ENCODE measurements at places on chromosomes 7 and 10.
A peak's percentile ranks its signal among the peaks of the same experiment; 100 is the strongest.

DNA sequence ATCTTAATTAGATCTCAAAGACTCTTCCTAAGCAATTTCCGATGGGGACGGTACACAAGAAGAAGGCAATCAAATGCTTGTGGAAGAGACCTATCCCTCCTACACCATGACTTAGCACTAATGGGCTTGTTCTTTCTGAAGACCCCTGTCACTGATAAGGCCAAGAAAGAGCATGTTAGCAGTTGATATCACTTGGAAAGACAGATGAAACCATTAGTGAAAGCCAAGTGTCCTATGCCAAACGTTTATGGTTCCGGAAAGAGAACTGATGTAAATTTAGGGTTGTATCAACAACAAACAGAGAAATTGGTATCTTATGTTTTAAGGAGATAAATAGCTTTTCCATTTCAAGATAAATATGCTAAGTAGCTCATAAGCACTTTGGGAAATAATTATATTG lies 6.5 kb downstream of the UROS start:
- no peak for DNase-seq

DNA sequence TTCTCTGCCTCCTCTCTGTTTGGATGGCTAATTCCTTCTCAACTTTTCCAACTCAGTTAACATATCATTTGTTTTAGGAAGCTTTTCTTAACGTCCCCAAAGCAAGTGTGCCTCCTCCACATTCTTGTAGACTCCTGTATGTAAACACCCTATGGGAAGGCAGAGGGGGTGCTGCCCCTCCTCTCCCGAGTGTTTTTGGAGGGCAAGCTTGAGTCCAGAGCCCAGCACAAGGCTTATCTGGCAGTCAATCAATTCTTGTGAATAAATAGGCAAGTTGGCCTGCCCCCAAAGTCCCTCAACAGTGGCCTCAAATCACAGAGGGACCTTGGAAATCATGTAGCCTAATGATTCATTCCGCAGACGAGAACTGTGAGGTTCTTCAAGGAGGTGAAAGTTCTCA lies 305.6 kb downstream of the RPS24 start:
- DNase-seq = no peak

DNA sequence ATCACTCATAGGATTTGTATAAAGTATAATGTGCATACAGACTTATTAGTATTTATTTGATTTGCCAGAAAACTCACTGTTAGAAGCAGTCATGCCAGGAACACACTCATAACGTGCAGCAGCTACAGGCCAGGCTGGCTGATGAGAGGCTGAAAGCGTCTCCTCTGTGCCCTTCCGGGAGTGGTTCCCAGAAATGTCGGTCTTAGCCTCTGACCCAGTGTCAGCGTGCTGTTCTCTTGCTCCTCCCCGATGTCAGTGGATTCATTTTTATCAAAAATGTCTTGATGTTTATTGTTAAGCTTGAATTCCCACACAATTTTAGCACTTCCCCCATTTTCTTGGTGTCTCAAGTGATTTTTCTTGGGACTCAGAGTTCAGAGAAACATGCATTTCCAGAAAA lies 33.3 kb upstream of the GARS1 start:
- no peak for DNase-seq

DNA sequence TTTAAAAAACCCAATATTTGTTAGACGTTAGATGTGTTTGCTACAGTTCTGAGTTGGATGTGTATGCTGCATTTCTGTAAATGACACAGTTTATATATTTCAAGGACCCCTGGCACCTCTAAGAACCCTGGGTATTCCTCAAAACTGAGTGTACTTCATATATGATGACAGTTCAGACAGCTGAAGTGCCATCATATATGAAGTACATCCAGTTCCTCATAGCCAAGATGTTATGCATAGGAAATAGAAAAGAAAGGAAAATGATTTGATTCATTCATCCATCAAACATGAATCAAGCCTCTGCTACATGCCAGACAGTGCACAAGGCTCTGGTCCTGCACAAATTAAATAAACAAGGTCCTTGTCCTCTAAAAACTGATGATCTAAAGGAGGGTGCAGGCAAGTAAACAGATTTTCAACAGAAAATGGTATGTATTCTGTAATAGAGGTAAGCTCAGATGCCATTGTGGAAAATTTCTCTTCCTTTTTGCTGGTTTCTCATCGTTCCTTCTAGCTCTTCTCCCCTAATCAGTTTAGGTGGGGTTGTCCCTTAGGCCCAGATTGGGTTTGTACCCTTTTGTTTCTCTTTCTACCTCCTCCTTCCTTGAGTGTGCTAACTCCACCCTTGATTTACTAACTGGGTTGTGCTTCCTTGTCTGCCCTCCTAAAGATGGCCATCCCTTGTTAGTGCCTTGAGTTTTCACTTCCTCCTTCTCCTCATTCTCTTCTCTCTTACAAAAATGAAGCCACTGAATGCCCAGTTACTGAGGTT lies 25.3 kb upstream of the SMIM30 start:
- no peak for DNase-seq

DNA sequence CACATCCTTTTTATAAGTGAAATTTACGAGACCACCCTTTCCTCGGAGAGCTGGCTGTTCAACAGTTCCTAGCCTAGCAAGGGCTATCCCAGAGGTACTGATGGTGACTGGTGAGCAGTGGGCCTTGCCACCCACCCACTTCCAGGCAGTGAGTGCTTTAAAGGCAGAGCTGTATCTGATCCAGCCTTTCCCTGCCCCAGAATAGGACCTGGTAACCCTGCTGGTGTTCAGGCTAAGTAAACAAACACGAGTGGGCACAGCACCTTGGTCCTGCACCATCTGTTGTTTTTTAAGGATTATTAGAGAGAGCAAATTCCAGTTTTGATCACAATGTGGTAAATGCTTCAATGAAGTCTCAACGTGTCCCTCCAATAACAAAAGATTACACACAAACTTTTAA lies 75.7 kb downstream of the COBL start:
- no peak for DNase-seq

DNA sequence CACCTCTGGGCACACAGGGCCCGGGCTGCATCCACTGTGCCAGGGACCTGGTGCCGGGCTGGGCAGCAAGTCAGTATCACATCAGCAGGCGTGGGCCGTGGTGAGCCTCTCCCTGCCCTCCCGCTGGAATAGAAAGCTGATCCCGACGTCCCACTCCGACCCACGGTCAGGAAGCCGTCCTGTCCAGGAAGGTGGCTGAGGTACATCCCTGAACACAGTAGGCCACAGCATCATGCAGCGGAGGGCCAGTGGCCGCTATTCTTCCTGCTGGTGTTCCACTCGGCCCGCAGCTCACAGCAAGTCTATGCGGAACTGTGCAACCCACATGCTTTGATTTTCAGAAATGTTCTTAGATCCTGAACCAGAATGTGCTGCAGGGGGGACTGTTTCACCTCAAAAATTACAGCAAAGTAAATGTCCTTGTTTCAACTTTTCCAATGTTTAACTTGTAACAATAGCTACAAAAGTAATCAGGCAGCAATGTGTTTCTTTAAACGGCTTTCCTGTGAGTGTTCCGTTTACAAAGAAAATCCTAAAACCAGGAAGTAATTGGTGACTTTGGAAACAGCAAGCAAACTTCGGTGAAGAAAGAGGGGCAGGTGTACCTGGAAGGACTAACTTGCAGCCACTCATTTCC lies 676 bp upstream of the GPR146 start:
- peak; percentile 11 for DNase-seq

DNA sequence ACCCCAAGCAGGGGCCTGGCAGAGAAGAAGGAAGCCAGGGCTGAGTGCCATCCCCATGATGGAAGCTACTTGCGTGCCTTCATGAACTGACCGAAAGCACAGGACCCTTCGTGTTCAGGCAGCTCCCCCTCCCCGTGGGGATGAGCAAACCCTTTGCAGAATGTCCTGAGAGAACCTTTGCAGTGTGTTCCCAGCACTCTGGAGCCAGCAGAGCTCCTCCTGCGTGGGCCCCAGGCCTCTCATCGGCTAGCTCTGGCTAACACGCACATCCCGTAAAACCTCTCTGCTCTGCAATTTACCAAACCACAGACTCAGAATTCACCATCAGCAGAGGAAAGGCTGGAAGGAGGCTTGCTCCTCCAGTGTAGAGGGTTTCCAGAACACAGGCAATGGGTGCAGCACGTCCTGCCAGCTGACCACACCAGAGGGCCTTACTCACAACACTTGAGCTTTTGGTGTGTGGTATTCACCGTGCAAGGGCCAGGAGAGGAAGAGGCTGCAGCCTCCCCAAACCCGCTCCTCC lies 3.1 kb downstream of the SH3PXD2A start:
- DNase-seq = no peak

DNA sequence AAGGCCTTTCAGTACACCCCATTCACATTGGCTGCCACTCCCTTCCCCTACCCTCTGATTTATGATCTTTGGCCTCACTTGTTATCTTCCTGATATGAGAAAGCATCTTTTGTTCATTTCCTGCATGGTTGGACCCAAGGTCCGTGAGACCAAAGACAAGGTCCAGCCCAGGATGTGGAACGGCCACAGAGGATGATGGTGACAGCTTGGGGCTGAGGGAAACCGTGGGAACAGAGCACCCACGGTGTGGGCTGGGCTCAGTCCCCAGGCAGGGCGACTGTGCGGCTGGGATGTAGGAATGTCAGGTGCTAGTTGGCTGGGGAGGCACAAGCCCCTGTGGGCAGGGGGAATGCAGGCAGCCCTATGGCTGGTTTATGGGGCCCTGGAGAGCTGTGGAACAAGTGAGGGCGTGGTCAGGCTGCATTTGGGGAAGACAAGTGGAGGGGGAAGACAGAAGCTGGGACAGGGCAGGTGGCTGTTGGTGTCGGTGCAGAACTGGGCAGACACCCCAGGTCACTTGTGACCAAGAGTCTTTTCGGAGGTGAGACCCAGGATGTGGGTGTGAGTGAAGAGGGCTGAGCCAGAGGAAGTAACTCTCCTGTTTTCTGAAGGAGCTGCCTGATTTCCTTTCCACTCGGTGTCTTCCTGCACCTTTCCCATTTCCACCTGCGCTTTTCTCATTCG lies 51.7 kb upstream of the IGFBP3 start:
- DNase-seq = no peak

DNA sequence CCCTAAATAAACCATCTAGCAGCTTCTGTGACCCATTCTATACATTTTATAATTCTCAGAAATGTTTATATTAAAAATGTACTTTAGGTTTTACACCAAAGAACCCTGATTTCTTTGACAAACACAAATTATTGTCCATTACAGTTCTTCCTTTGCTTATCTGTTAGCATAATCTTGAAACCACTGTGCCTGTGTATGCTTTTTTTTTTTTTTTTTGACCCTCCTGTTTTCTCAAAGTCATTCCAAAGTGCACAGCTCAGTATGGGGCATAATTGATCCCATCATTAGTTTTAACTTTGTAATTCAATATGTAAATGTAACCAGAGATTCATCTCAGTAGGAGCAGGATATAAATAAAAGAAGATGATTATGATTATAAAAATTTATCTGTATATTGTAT lies 229.3 kb downstream of the DGKB start:
- DNase-seq = no peak

DNA sequence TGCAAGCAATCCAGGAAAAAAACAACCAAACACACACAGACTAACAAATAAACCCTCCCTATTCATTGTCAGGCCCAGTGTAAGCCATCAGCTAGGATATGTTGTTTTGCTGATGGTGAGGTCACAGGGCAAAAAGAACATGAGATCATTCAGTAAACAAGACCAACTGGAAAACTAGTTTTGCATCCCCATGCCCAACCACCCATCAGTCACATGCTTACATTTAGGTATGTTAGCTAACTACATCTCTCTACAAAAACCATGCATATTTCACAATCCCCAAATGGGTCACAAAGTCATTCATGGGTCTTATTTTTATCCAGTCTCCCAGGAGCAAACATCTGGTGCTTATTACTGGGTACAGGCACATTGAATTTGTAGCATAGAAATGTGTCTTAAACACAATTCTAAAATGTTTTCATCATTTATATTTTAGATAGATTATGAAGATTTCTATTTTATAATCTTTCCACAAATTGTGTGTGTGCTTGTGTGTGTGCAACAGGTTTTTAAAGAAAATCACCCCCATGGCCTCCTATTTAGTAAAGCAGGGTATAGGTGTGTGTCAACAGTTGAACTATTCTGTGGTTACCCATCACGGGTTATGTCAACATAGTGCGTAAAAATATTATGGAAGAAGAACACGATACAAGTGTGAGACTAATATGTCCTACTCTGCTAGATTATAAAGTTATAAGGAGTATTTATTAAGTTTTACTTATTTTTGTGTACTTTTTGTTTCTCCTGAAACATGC lies 103.8 kb upstream of the AKR1E2 start:
- no peak for DNase-seq

DNA sequence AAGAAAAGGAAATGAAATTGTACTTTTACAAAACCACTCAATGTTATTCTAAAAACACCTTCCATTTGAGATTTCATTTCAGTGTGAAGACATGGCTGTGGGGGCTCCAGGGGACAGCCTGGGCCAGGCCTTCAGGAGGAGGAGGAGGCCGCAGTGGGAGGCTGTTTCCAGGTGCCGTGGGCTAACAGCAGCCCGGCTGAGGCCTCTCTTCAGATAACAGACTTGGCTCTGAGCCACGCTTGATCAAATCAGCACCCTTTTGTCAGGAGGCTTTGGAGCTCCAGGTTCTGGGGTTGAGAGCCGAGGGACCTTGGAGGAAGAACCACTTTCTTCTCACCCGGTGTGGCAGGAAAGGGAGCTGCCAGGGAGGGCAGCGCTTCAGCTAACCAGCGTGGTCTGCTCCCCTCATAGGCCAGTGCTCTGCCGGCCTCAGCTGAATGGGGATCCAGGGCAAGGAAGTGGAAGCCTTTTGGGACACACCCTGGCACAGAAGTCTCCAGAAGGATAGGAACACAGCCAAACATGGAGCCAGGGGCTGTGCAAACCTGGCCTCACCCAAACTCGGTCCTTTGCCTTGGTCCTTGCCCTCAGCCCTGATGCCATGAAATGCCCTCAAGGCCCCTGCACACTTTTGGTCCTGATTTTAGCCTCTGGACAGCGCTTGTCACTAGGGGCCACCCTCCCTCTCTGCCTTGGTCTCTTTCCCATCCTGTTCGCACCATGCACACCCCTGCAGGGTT lies 23.5 kb upstream of the CHST15 start:
- DNase-seq = no peak

DNA sequence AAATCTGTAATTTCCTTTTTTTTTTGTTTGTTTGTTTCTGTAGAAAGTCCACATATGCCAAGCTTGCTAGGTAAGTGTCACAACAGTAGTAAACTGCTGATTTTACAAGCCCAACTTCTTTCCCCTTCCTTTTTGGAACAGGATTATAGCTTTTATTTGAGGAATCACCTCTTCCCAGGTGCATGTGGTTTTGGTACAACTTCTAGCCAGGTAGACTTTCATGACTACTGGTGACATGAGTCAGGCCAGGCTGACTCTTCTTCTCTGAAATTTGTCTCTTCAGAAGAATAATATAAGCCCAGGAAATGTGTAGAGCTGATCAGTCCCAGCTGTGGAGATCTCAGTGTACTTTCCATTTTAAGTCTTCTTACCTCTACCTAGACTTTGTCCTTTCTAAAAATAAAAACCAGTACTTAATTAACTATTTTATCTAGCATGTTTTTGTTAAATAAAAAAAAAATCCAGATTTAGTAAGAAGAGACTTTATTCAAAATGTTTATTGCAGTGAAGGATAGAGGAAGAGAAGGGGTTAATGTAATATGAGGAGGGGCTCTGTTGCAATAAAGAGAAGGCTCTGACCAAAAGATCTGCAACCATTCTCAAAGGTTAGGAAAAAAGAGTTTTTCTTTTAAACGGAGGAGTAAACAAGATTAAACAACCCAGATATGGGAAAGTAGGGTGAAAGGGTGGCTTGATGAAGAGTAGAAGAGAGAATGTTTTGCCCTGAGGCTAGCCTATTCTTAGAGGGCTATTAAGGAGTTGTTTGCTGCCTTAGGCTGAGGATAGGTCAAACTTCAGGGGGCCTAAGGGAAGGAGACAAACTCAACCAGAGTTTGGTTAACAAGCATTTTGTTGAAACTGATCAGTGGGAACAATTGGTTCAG lies 664.2 kb downstream of the SORCS1 start:
- no peak for DNase-seq

Data from ACHN (cell line).